ENCODE measurements at places on chromosomes 16 and 17. TPM values are rescaled to one million over a fixed set of nuclear protein-coding genes. Genes with fewer than 3 reads are reported as not detected.

The CCL13 gene
- not detected for total RNA-seq

DNA sequence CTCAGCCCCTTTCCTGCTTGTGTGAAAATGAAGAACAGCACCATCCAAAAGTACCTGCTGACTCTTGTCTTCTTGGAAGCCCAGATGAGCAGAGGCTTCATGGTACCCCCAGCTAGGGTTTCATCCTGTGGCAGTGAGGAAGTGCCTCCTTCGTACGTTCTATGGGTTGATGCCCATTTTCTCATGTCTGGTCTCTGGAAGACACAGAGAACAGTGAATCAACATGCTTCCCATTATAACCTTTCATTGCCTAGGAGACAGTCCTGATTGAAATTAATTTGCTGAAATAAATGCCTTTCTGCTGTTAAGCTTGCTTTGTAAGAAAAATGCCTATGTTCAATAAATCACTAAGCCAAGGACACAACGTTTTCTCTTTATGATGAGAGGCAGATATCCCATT lies 36.5 kb downstream of the RCVRN start:
- DNase-seq, result no peak

- DNase-seq, result no peak
Measured at GRCh38 chr16:28064150-28064549, 636 bp upstream of the GSG1L start.

- no peak for DNase-seq
Measured at GRCh38 chr17:63699638-63700527, at the start of gene LIMD2. Gene LIMD2 (minus strand): TSS chr17:63700125. CDS start chr17:63699298, 827 bp downstream.

The RHBDL3 gene
- total RNA-seq, result 0.25 TPM
